ENCODE measurements at places on chromosomes 3 and 15.

- DNase-seq = no peak
These were observed 259.2 kb downstream of the C3orf38 start for GRCh38 chr3:88408935-88409334.

GRCh38 chr3:16307832-16308531 is 43.0 kb downstream of the OXNAD1 start:
- no peak for DNase-seq

DNA sequence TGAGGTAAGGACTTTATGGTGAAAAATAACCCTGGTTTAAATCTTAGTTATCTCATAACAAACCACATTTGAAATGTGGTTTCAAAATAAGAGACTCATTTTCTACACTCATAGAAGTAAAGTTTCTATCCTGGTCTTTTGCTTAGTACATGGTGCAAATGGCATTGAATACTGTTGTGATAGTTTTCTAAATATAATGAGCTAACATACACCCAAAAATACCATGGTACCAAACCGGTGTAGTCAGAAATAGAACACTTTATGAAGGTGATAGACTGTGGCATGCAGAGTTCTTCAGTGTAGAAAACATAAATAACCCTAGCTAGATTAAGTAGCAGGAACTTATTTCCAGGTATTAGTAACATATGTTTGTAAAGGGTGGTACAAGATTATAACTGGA is 629.4 kb downstream of the PLOD2 start:
- no peak for DNase-seq

GRCh38 chr15:69790632-69791031 is 307.1 kb downstream of the TLE3 start:
- DNase-seq = no peak

GRCh38 chr3:123712077-123712860 is 127.4 kb upstream of the HACD2 start:
- no peak for DNase-seq

DNA sequence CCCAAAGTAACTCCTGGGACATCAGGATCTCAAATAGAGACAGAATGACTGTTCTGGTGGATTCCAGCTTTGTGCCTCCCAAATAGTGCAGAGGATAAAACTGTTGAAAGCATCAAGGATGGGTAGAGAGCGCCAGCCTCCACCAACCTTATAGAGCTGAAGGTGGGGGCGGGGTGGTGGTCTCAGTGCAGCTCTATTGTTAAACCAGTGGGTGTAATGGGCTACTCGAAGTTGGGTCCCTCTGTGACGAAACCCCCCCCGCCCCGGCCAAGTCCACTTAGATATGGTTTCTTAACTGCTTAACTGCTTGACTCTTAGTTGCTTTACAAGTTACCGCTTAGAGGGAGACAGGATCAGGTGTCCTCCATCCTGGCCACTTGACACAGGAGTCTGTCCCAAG is 22.7 kb downstream of the DHX30 start:
- DNase-seq = no peak

- no peak for DNase-seq
These were observed 13.0 kb downstream of the MEF2A start for GRCh38 chr15:99578809-99579208.

DNA sequence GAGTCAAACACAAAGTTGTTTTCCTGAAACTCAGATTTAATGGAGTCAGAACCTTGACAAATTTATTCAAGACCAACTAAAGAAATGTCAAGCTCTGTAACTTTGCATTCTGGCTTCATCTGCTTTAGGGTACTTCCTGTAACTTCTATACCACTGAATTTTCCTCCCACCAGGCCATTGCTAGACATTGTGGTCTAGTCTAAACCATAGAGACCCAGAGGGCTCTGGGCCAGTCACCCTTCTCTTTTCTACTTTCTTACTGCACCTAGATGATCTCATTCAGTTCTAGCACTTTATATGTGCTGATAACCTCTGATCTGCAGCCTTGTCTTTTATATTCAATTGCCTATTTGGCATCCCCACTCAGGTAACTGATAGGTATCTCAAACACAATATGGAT is 2.8 kb upstream of the OR5K1 start:
- no peak for DNase-seq

DNA sequence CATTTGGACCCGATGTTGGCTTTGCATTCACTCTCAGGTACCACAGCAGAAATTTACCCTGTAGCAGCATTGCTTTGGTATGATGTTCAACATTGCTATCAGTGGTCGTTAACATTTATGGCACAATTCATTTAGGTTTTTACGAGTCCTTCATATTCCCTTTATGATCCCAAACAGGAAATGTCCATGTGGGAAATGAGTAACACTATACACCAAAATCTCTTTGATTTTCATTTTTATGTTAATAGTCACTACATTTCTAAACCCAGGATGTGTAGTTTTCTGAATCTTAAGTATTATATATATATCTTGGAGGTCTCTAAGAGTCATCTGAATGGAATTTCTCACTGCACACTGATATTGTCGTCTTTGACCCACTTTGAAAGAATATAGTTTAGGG is 78.5 kb upstream of the RBMS3 start:
- DNase-seq = no peak

DNA sequence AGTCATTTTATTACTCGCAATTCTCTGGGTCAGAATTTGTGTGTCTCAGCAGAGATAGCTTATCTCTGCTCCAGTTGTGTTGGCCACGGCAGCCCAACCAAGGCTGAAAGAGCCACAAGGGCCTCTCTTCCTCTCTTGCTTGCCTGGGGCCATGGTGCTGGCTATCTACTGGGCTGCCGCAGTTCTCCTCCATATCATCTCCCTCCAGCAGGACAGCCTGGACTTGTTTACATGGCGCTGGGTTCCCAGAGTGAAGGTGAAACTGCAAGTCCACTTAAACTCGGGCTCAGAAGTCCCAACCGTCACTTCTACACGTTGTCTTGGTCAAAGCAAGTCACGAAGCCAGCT is 134.8 kb downstream of the UACA start:
- no peak for DNase-seq

DNA sequence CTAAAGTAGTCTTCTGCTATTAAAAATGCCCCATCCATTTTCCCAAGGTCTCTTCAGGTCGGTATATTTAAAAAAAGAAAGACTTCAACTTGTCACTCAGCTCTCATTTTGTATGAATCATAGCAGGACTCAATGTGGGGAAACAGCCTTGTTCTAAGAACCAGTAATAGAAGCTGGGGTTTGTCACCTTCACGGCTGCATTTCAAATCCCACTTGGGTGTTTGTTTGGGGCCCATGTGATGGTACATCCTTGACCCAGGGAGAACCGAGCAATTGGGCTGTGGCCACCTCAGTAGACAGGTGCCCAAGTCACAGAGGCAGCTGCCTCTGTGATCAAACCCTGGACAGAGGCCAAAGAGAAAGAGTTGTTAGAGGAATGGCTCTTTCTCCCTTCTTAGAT is 70.3 kb upstream of the ARL8B start:
- peak; percentile 40 for DNase-seq

DNA sequence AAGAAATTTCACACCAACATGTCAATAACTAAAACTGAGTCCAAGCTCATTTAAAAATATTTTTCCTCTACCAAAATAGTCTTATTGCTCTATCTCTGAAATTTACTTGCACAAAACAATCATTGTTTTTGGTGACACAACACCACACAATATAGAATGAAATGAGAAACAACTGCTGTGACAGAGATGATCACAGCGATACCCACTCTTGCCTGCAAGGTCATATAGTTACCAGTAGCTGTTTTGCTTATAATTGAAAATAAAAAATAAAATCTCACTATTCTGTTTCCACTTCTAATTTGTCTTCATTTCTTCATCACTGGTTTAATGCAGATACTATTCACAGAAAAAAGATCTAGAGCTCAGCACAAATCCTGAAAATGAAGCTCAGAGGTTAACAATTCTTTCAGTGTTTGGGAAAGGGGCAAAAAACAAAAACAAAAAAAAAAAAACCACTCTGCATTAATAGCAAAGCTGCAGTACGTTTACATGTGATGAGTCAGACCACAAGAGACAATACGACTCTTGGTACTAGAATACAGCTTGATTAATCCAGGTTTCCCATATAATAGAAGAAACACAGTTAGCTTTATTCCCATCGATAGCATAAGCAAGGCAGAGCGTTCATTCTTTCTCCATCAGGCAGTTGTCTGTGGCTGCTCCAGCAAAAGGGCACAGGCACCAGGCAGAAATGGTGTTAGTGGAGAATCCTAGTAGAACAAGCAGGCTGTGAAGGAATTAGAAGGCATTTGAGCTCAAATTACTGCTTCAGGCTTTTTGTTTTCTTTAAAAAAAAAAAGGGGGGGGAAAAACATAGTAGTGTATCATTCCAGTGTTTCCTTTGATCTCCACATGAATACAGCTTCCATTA is 773 bp downstream of the ANKRD28 start:
- no peak for DNase-seq

- DNase-seq = peak; percentile 81
These were observed 575 bp downstream of the TRPM7 start for GRCh38 chr15:50685976-50686468.

DNA sequence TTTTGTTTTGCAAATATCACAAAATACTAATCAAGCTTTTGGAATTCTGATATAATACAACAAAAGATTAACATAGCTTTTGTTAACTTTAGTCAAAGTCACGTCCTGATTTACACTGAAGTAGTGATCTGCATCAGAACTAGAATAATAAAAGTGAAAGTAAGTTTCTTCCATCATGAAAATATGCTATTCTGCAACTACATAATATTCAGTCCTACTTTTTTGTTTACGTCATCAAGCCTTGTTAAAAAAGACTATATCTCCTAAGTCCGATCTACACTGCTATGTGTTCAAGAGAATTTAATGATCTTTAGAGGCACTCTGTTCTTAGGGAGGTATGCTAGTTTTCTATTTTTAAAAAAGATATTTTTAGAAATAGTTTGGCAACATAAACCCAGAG is 330.1 kb downstream of the ARPP21 start:
- DNase-seq = no peak

GRCh38 chr3:8932507-8932906 is 30.8 kb downstream of the RAD18 start:
- no peak for DNase-seq

DNA sequence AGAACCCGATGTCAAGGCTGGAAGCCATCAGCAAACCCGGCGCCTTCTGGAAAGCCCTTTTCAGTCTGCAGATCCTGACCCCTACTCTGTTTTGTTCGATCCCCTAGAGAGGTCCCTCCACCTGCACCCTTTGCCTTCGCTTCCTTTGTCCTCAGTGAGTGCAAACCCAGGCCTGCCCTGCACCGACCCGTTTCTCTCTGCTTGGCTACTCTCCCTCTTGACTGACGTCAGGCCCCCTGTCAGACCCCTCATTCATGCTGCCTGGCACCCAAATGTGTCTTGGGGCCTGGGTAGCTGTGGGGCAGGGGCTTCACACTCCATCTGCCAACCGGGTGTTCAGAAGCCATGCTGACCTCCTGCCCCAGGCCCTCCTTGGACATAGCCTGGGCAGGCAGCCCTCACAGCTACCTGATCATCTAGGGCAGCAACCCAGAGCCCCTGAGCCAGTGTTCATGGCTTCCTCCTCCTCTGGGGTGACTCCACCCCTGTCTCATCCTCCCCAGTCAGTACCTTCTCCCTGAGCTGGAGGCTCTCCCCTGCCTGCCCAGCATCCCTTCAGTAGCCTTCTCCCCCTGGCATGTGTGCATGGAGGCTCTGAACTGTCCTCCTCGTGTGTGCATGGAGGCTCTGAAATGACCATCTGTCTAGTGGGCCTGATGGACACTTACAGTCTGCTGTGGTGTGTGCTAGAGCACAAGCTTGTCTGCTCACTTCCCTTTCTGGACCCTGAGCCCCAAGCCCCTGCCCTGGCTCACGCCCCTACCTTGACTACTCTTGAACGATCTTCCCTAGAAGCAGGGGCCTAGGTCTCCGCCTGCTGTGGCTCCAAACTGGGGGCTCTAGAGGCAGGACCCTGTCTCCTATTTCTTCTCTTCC is 69.4 kb downstream of the EXOG start:
- DNase-seq = no peak

- no peak for DNase-seq
These were observed 61.9 kb upstream of the PHLDB2 start for GRCh38 chr3:111797171-111797615.

DNA sequence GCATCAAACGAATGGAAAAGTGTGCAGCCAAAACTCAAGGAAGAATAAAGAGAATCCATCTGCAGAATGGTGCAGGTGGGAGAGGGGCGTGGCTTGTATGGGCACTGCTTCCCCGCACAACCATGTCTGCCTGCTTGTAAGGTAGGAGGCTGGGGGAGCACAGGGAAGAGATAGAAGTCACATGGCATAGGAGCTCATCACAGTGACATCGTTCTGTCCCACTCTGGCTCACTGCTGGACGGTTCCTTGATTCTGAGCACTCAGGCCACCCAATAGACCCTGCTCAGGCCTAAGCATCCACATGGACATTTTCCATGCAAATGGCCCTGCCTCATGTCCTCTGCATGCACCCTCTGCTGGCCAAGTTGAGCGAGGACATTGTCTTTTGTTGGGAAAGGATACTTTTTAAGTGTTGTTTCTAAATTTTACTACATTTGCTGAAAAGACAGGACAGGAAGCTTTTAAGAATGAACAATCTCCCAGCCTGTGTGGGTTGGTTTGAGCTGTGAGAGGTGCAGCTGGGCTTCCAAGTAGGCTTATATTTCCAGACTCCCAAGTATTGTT is 3.1 kb downstream of the MYLK start:
- no peak for DNase-seq

- DNase-seq = no peak
These were observed 173.3 kb downstream of the TMEM108 start for GRCh38 chr3:133211449-133211848.

DNA sequence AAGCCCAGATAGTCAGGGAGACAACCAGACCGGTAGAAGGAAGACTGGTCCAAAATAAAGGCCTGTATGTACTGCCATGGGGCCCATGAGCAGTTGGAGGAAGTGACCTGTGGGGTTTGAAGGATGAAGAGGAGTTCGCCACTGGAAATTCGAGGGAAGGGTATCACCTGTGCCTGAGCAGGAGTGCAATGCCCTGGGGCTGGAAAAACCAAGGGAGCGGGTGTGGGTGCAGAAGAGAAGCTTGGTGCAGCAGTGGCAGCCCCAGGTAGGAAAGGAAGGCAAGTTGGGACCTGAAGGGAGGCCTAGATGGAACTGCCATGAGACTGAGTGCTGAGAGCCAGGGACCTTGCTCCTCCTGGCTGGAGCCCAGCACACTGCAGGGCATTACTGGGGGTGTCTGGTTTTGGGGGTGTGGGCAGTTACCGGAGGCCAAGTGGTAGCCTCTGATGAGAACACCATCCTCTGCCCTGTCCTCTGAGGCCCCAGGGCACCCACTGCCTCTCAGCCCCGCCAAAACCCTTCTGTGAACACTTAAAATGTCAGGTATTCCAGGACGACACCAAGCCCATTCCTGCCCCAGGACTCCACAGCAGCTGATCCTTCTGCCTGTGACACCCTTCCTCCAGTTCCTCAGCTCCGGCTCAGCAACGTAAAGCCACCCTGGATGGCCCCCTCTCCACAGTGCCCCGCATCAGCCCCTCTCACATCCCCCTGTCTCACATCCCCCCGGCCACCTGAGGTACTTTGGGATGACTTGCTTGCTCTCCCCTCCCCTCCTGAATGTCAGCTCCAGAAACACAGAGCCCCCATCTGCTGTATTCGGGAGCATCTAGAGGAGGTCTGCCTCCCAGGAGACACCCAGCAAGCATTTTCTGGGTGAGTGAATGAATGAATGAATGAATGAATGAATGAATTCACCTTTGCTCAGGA is 42.9 kb downstream of the WNT7A start:
- no peak for DNase-seq
